D341Med (cell line): ENCODE measurements at places on chromosomes 6 and 20.
A peak's percentile ranks its signal among the peaks of the same experiment; 100 is the strongest.

GRCh38 chr20:50367104-50367674, 143.0 kb upstream of the PTPN1 start:
- DNase-seq, result no peak

DNA sequence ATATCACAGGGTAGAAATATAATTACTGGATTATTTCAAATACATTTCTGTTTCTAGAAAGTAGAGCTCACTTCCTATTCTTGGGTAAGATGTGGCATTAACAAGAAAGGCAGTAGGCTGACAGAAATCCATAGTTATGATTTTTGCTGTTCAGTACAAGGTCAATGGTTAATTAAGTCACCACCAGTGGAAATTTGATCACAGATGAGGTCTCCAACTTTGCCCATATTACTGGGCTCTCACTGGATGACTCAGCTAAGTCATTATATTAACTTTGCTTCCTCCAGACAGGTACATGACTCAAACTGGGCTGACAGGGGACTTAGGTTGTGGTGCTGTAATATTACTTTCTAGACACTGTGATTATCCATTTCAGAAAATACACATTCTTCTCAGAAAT, 212.4 kb downstream of the GRIK2 start:
- DNase-seq, result no peak

DNA sequence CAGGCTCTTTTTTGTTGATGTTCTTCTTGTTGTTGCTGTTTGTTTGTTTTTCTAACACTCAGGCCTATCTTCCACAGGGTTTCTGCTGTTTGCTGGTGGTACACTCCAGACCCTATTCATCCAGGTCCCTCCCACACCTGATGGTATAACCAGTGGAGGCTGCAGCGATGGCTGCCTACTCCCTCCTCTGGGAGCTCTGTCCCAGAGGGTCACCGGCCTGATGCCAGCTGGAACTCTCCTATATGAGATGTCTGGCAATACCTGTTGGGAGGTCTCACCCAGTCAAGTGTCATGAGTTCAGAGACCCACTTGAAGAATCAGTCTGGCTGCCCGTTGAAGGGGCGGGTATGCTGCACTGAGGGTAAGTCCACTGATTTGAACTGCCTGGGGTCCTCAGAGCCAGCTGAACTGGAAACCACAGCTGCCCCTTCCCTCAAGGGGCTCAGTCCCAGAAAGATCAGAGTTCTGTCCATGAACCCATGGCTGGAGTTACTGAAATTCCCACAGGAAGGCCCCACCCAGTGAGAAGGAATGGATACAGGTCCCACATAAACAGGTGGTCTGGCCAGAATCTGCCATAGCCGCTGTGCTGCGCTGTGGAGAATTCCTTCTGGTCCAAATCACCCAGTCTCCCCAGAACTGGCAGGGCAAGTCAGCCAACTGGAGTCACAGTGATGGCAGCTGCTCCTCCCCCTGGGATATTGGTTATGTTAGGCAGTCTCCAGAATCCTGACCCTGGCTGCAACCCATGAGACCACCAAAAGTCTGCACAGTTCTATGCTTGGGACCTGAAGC, 664.4 kb downstream of the FRK start:
- DNase-seq, result no peak

GRCh38 chr20:51211191-51211590, 188.3 kb upstream of the KCNG1 start:
- no peak for DNase-seq

GRCh38 chr6:11263291-11263775, 30.9 kb upstream of the NEDD9 start:
- DNase-seq, result no peak

DNA sequence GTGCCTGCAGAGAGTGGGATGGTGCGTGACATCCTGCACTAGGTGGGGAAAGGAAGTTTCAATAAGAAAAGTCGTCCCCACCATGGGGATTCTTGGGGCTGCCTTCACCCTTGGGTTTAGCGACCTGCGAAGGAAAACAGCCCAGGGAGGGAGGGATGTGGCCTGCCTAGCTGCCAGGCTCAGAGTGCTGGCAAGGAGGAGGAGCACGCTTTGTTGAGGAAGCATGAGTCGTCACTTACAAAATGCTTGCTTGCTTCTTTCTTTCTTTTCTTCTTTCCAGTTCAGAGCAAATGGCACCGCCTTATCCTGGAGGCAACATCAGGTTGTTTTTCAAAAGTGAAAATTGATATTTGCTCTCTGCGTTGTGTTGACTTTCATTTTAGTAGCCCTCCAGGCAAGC, 123.2 kb downstream of the TFAP2C start:
- DNase-seq, result no peak

DNA sequence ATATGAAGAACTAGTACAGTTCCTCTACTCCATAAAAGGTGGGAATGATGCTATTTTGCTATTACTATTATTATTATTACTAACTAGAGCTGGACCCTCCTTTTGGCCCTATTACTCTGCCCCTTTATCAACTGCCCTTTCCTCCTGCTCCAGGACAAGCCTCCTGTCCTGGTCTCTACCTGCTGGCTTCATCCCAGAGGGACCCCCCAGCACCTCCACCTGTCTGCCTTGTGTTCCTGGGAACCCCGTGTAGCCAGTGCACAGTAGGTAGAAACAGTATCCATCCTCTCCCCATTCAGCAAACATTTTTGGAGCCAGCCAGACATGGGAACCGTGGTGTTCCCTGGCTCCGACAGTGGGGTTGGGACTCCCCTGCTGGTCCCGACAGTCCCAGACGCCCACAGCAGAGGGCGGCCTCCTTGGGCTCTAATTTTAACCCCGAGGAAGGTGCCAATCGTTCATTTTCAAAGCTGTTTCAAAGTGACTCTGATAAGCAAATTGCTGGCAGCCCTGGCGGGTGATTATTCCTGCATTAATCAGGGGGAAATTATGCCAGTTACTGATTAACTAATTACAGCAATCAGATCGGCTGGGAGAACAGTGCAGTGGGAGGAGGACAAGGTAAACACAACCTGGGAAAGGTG, 44.2 kb upstream of the MDGA1 start:
- peak; percentile 70 for DNase-seq

DNA sequence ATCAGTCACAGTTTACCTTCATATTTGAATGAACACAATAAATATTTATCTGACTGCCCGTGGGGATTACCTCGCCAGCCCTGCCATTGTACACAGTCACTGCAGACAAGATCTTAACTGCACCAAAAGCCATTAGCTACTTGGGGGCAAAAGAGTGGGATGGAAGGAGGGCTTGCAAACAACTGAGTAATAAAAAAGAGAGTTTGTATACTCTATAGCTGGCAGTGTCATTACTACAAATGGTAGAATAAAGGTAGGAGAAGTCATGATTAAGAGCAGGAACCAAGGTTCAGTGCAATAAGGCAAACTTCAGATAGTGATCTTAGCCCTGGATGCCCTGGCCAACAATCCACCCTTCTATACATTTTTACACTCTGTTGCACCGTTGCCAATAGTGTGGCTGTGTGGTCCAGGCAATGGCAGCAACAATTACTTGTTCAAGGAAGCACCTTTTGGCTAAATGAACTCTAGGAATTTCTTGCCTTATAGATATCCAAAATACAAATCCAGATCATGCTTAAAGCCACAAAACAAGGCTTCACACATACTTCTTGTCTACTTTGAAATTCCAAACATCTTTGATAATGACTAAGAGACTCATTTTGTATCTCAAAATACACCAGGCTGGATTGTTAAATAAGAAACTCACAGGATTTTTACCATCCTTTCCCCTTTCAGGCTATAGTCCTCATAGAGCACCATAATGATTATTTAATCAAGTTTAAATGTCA, 955.4 kb upstream of the ADGRB3 start:
- DNase-seq, result no peak

- no peak for DNase-seq
These were observed 7.3 kb downstream of the ETV7 start for GRCh38 chr6:36380166-36380565.

DNA sequence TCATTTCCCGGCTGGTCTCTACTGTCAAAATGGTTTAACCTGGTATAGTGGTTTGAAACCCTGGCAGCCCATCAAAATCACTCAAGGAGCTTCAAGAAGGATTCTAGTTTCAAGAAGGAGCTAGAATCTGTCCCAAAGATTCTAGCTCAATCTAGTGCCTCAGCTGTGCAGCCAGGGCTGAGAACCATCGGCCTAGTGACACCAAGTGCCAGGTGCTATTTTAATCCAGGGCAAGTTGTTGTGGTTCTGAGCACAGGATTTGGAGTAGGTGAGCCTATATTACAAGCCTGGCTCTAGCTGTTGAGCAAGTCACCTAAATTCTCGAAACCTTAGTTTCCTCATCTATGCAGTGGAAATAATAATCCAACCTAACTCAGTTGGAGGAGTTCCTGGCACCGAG, 3.7 kb downstream of the MOCS1 start:
- no peak for DNase-seq

GRCh38 chr6:113742342-113742741, 114.8 kb upstream of the MARCKS start:
- DNase-seq, result no peak

GRCh38 chr6:126048635-126049034, 62.3 kb downstream of the TRMT11 start:
- no peak for DNase-seq

- DNase-seq, result no peak
These were observed 29.0 kb downstream of the BPIFB1 start for GRCh38 chr20:33311996-33312395.

DNA sequence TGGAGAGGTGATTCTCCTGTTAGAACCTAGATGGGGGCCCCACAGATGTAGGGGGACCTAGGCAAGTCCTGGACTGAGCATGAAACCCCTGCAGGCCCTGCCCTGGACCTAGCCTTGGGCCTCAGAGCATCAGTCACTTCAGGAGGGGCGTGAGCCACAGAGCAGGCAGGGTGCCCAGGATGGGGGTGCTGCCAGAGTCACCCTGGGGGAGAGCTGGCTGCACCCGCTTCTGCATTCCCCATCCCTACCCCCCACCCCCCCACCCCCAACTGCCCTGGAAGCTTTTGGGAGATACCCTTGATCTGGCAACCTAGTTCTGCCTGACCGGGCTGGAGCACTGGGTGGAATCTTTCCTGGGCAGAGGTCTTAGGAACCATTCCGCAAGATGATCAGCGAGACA, 125.6 kb downstream of the GRM4 start:
- DNase-seq, result no peak

- no peak for DNase-seq
These were observed at the start of gene ADGRF4 for GRCh38 chr6:47698342-47698787. Gene ADGRF4, plus strand, starts transcription at chr6:47698580. Its CDS starts 8,666 bp downstream, at chr6:47707246.

GRCh38 chr6:54238396-54238795, 69.8 kb upstream of the TINAG start:
- no peak for DNase-seq

DNA sequence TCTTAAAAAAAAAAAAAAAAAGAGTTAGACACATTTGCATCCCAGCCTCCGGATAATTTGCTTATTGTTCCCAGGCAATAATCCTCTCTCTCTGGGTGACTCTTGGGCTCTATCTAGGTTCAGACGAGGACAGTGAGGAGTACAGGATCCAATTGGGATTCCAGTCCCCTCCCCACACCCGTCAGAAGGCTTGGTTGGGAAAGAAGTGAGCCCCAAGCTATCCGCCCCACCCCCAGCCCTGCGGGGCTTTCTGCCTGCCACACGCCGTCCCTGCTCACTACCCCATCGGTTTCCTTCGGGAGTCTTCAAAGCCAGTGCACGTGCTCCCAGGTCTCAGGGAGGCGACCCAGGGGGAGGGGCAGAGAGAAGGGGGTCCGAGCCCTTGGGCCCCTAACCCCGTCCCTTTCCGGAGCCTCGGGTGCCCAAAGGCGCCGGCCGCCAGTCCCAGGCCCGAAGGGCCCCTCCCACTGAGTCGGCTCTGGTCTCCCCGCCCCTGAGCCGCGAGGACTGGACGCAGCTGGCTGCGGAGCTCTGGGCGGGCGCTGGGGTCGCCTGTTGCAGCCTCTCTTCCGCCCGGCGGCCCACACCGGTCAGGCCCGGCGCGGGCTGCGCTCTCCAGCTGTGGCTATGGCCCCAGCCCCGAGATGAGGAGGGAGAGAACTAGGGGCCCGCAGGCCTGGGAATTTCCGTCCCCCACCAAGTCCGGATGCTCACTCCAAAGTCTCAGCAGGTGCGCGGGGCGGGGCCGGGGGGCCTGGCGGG, 2.5 kb downstream of the MYMX start:
- no peak for DNase-seq

DNA sequence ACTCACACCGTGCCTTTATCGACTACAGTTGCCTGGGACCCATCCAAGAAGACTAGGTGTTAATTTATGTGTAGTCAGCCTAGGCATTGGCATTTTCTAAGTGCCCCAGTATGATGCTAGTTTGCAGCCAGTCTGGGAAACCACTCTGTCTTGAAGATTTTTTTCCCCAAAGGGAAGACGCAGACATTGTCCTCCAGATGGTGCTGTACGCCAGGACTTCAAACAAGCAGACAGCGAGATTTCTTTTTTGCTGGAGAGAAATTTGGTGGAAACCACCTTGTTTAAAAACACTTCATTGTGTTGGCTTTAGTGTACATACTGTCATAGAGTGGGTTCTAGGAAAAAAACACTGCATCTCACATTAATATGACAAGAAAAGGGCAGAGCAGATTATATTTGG, 30.0 kb downstream of the ALDH5A1 start:
- DNase-seq, result peak; percentile 54

GRCh38 chr6:170022827-170023619, 267.9 kb downstream of the DLL1 start:
- no peak for DNase-seq

GRCh38 chr6:142918339-142919042, 26.5 kb downstream of the HIVEP2 start:
- no peak for DNase-seq

GRCh38 chr6:15709651-15710269, 46.9 kb upstream of the DTNBP1 start:
- no peak for DNase-seq

DNA sequence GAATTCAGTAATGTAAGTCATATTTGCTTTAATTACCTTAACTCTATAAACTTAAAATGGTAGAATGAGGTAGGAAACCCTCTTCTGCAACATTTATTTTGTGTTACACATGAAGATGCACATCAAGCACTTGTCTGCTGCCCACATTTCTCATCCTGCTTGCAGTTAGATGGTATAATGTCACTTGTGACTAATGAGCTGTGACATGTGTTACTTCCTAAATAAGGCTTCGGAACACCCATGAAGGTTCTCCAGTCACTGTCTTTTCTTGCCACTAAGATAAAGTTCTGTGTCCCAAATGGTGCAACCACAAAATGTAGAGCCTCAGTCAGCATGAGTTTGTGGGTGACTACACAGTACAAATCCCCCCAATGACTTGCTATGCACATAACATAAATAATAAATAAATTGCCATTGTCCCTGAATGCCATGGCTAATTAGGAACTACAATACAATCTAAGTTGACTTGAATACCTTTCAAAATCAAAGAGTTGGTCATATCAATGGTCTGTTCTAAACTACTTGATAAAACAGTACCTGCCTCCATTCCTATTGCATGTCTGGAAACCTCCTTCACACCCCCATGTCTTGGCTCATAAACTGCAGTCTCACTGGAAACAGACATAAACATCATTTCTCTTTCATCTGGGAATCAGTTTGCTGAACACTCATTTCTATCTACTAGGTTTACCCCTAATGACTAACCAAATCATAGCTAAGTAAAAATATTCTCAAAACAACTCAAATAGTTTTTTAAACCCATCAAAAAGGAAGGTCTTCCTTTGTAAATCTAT, 157.2 kb downstream of the PTPRK start:
- DNase-seq, result no peak

- DNase-seq, result no peak
These were observed 43.6 kb downstream of the ZDHHC14 start for GRCh38 chr6:157424491-157425020.

- no peak for DNase-seq
These were observed 86.2 kb upstream of the NFATC2 start for GRCh38 chr20:51628533-51629398.
